ENCODE measurements at places on chromosomes 4 and X.
A peak's percentile ranks its signal among the peaks of the same experiment; 100 is the strongest.

DNA sequence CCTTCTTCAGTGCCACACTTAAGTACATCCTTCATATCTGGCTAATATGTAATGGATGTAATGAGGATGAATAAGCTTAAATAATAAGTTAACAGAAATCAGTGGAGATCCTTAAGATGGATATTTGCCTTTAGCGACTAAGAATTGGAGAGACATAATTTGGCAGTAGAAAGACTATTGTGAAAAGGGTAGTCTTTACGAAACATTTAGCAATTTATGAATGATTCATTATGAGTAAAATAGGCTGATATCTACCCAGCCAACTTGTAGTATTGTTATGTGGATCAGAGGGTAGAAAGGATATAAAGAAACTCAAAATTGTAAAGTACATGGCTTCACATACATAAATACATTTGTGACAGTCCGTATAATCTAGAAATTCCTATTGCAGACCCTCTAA, 2371.8 kb downstream of the PCDH7 start:
- DNase-seq: no peak

DNA sequence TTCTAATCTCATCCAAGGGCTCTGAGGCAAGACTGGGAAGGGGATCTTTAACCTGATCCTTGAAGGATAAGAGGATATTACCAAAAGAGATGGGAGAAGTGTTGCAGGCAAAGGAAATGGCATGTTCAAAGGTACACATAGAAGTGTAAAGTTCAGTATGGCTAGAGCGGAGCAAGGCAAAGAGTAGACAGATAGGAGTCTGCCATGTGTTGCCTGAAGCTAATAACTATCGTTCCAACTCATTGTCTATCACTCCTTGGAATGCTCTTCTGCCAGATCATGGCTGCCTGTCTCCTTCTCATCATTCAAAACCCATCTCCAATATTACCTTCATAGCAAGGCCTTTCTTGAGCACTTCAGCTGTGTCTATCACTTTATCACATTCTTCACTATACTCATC, 55.2 kb upstream of the IL1RAPL2 start:
- no peak for DNase-seq

GRCh38 chr4:48315728-48316630, 25.4 kb upstream of the SLAIN2 start:
- DNase-seq: peak; percentile 23

DNA sequence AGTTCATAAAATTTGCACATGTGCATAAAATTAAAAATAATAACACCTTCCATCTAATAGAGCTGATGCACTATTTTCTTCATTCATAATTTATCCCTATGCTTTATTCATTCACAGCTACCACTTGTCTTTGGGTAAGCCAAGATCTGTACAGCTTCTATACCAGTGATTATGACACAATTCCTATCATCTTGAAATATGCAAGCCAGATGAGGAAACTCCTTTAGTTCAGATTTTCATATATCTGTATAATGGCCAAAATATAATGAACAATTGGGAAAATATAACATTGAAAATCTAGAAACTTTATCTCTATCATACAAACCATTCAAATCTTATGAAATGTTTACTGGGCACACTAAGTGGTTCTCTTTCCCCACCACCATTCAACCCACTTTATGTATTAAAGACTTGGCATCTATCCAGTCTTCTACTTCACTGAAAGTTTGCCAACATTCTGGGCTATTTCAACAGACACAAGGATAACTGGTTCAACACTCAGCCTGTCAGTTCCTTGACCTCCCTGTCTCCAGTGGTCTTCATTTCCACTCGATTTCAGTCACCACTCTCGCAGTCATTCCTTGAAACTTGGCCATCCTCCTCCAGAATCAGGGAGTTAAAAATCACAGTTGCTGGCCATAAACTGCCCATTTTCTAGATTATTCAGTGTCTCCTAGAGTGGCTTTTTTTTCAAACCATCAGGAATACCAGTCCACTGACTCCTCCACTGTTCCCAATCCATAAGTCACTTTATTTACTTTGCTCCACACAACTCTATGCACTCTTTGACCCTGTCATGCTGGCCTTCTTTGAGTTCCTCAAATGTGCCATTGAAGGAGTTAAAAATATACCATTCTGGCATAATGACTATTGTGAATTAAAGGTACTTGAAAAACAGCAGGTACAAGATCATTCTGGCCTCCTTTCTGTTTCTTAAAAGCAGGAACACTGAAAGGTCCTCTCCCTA, 85.5 kb downstream of the CAMK2D start:
- DNase-seq: no peak

DNA sequence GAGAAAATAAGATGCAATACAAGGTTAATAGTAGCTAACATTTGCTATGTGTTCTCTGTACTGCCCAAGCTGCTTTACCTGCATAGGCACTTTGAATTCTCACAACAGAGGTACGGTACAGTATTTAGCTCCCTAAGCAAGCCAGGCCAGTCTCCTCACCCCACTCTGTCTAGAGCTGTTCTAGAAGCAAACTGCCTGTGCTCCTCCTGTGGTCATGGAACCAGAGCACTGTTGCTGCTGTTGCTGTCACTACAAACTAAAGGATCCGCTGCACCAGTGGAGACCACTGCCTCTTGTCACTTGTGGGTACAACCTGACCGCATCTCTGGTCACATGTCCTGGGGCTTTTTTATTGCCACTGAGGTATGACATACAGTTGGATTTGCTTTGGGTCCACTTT, 19.6 kb downstream of the ZNF330 start:
- DNase-seq: no peak

GRCh38 chr4:147157860-147158701, 212.4 kb upstream of the TTC29 start:
- DNase-seq: no peak

GRCh38 chr4:184617600-184618196, 31.5 kb downstream of the CASP3 start:
- DNase-seq: no peak

- no peak for DNase-seq
Measured at GRCh38 chrX:46444011-46444410, 101.2 kb downstream of the ZNF674 start.

GRCh38 chr4:133565379-133565778, 416.3 kb downstream of the PCDH10 start:
- DNase-seq: no peak

GRCh38 chr4:152352622-152353116, 183.2 kb downstream of the FBXW7 start:
- DNase-seq: peak; percentile 3

DNA sequence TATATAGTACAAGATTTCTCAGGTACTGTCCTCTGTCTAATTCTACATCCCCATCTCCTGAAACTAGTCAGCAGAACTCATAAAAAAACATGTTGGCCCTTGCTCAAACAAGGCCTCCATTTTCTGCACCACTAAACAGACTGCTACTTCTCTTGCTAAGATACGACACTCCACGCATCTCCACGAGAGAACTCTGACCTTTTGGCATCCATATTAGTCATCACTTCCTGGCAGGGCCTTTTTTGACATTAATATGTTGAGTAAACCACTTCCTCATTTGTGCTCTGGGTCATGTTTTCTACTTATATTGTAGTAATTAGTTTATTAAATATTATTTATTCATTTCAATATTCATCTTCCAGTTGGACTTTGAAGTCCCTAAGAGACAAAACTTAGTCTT, 65.6 kb downstream of the DCAF8L1 start:
- no peak for DNase-seq

DNA sequence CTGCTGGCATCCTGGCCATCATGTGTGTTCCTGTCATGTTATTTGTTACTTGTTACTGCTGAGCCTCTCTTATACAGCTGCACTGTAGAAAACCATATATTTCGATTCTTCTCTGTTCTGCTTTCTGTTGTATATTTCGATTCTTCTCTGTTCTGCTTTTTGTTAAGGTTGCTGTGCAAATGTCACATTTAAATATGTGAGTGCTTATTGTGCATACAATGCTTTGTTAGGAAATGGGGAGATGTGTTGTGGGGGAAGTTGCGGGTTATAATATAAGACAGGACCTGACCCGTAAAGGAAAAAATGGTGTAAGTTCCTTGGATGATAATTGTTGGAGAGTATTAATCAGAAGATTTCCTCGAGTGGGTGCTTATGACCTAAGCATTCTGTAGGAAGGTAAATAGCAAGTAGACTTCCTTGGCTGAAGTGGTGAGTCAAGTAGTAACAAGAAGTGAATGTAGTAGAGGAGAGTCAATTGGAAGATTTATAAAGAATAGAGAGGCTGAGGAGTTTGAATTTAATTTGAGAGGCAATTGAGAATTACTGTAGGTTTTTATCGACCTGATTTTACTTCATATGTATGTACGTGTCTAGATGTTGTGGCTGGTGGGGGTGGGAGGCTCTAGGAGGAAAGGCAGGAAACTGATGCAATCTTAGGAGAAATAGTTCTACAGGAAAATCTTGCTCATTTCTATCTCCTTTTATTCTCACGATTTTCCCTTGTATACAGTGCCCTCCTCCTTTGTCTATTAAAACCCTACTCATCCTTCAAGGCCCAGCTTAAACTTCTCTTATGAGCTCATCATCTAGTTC, 8.5 kb downstream of the OGT start:
- no peak for DNase-seq

Data from GM12891 (cell line).